HCT116 (cell line): ENCODE measurements at places on chromosomes 3 and 15.

DNA sequence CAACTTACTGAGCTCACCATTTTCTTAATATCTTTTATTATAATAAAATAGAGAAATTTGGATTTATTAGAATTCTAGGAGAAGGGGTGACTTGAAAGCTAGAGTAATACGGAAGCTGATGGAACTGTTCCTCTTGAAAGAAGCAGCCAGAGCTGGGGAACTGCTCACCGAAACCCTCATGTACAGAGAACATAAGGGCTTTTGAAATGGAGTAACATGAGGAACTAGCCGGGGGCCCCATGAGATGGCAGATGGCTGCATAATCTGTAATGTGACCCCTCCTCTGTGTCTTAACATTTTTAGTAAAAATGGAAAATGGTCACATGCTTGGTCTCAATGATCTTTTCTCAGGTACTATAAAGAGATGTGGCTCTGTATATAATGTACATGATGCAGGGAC lies 15.7 kb upstream of the DYNC1LI1 start:
- DNase-seq, result no peak

- DNase-seq, result no peak
These were observed 2.4 kb downstream of the GPR171 start for GRCh38 chr3:151200586-151200985.

- no peak for DNase-seq
These were observed 51.2 kb downstream of the KLHL25 start for GRCh38 chr15:85743392-85744055.

- DNase-seq, result no peak
These were observed 45.4 kb downstream of the EPHB1 start for GRCh38 chr3:134840459-134840858.

DNA sequence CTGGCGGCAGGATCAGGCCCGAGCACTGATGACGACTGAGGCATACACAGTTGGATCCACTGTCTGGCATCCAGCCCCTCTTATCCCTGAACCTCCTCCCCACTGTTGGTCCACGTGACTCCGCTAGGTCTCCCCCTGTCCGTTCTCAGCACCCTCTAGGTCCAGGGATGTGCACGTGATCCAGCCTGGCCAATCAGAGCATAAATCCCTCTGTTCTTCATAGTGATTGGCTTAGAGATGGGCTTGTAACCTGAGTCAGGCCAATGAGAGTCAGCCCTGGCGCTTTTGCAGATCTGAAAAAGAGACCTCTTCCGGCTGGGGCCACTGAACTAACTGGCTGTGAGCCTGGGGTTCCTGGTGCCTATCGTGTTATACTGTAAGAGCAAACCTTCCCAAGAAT lies 20.5 kb upstream of the IQSEC1 start:
- DNase-seq, result no peak

- DNase-seq, result no peak
These were observed 2.3 kb upstream of the LMLN start for GRCh38 chr3:197957790-197958133.

DNA sequence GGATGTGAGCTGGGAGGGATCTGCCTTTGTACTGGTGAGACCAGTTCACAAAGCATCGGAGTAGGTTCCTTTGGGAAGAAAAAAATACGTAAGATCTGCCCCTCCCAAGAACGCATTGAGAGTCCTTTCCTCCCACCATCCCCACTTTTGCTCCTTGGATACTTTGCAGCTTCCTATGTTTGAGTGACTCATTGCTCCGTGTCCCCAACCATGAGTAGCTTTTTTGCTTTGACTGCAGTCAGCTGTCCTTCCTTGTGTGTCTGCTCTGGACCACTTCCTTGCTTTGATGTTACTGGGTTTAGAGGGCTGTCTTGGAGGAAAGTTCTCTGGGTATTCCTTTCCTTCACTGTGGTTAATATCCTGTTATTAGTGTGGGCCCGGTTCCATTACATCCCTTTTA lies 43.2 kb upstream of the PTPN23 start:
- no peak for DNase-seq

DNA sequence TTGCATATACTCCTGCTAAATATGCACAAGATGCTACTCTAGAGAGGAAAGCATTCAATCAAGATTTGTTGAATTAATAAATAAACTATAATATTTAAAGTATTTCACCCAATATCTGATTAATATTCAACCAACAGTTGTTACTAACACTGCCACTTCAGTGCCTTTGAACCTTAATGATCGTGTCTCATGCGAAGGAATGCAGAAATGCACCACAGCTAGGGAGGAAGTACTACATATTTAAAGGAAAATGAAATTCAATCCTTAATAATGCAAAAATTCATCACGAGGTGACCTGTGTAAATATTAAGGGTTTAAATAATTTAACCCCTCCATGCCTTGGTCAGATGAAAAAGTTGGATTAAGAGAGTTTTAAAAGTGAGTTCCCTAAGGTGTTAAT lies 114.2 kb upstream of the DAZL start:
- no peak for DNase-seq

DNA sequence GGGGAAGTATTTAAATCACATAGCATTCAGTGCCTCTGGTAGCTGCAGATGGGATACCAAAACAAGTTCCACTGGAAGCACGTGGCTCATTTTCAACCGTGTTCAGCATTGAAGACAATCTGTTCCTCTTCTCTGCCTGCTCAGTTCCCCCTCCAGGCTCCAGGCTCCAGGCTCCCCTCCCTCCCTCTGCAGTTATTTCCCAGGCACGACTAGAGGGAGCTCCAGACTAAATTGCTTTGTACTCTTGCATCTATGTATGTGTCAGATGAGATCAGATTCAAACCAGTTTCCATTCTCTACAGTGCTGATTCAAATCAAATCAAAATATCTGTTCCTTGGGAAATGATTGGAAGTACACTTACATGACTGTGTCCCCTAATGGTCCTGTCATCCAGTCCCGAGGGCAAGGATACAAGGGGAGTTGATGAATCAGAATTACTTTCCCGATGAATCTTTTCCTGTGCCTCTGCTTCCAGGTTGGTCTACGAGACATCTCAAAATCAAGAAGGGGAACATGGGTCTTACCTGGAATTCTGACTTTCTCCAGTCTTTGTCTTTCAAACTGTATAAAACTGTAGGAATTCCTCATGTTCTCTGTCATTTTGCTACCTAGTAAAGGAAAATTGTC lies 600.5 kb downstream of the EDEM1 start:
- no peak for DNase-seq

- DNase-seq, result no peak
These were observed 63.5 kb downstream of the MLH1 start for GRCh38 chr3:37056826-37057225.

DNA sequence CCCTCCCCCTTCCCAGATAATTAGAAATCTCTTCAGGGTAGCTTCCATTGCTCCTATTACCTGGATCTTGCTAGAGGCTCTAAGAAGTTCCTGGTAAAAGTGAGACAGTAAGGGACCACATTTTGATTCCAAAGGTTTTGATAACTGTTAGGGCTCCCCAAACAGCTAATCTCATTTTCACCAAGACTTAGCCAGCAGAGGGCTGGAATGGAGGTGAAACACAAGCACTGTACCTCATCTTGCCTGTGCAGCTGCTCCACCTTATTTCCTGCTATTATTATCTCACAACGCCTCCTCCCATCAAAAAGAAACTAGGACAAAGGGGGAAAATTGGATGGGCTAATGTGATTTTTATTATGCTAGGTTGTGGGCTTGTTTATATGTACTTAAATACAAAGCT lies 7.3 kb downstream of the SETD5 start:
- no peak for DNase-seq

DNA sequence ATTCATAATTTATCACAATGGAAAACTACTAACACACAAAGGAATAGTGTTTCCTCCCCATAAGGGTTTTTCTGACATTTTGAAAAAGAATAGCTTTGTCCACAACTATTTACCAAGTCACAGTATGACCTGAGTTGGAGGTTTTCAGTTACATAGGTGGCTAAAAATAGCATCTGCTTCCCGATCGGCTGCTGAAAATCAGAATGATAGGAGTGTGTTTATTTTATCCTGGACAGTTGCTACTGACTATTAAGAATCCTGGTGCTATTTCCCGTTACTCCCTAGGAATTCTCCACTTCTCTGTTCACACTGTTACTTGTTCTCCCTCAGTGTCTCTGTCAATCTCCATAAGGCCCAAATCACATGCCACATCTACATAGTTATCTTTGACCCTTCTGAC lies 353.9 kb upstream of the RARB start:
- no peak for DNase-seq

DNA sequence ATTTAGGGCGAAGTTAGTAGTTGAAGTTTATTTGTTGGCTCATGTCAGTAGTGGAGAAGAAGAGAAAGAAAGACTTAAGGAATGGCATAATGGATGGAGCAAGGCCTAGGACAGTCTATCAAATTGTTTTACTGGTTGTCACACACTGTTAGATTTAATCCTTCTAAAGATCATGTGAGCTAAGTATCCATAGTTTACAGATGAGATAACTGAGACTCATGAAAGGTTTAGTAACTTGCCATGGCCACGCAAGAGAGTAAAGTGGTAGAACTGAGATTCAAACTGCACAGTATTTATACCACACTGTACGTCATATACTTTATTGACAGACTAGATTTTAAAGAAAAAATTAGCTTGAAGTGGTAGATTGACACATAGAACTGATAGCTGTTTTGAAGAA lies 11.4 kb downstream of the SPRED1 start:
- no peak for DNase-seq

DNA sequence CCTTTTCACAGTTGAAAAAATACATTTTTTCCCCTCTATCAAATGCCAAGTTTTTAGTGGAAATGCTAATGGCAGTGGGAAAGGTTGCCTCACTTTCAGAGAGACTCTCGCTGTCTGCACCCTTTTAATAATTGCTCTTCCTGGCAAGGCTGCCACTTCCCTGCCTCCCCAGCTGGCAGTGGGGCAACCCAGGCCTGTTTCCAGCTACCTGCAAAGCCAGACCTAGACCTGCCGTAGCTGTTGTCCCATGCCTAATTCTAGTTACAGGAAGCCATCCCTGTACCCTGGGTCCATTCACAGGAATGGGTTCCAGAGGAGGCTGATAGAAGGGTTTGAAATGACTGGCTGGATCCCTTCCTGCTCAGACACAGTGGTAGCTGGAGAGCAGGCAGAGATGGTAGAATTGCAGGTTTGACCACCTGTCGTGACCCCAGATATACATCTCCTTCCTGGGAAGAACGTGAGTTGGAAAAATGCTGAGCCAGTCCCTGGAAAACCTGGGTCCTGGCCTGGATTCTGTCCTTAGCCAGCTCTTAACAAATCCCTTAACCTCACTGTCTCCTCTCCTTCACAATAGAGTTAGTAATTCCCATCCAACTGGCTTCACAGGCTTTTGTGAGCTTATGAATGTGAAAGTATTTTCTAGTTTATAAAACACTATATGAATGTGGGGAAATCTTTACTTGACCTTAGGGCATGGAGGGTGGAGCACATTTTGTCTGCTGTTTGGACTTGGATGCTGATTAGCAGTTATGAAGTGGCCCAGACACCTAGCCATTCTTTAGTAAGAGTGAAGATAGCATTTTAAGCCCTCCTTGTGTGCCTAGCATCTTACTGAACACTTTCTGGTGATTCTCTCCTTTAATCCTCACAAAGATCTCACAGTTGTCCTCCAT lies 12.9 kb upstream of the ALPK3 start:
- DNase-seq, result no peak

DNA sequence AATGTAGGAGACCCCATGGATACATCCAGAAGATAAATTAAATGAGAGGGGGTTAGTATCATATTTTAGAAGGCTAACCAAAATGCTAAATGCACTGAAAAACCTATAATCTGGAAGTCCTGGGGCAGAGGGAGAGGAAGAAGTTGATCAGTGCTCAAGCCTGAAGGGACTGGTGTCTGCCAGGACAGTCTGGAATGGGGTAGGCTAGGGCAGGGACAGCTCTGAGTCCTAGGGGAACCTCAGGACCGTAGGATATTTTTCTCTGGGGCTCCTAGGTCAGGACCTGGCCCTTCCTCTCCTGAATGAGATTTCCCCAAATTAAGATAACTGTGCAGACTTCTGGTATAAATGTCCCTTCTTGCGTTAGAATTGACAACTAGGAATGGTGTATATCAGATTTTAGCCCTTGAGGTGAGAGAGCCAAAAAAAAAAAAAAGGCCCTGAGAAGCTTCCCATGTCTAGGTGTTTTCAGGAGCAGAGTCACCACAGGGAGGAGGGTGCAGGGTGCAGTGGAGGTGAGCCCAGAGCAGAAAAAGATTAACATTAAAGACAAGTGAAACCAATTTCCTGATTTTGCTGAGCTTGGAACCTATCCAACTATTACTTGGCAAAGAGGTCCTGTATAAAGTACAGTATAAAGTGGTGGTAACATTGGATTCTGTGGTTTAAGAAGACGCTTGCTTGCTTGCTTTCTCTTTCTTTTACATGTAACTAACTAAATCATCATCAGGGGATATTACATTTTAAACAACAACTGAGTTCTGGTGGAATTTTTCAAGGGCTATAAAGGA lies 63.5 kb downstream of the HACD2 start:
- no peak for DNase-seq

DNA sequence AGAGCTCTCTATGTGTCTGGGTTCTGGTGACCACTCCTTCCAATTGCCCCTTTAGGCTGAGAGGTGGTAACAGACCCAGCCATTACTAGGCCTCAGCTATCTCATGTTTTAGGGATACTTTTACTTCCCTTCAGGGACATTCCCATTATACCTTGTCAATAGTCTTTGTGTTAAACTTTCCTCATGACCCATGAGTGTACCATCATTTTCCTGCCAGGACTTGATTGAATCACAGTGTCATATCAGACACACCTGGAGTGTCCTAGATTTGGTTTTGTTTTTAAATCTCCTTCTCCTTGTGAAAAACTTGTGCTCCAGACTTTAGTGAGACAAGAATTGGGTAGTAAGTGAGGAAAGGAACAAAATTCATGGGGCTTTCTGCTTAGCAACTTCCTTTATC lies 136.6 kb downstream of the KCNAB1 start:
- no peak for DNase-seq

DNA sequence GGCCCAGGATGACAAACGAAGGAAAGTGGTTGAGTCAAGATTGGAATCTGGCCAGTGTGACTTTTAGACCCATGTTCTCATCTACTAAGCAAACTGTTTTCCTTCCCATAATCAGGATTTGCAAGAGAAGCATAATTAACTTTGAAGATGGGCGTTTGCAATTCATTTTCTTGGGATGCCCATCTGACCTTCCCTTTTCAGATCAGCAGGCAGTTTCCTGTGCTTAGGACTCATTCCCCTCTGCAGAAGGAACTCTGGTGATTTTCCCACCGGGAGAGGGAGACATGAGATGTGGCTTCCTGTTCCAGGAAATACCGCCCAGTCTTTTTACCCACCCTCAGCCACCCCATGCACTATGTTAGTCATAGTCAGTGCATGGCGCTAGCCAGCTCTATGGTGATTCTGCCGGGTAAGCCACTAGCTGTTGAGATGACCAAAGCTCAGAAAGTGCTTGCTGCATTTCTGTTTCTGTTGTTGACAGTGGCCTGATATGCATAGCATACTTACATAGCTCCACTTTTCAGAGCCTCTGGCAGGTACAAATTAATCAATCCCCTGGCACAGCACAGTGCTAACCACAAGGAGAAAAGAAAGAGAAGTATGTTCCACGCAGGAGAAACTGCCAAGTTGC lies 129.4 kb downstream of the VGLL4 start:
- no peak for DNase-seq

- DNase-seq, result no peak
These were observed 48.7 kb upstream of the OCA2 start for GRCh38 chr15:28147801-28148200.
